Activated T-helper 17 cell treated with anti-CD3 and anti-CD28 coated beads, Interleukin-2, amount 50 U/mL, for 72 hours (primary cell): ENCODE measurements at places on chromosomes 11 and 22.
A peak's percentile ranks its signal among the peaks of the same experiment; 100 is the strongest.

- no peak for ATAC-seq
Observed at GRCh38 chr11:85826116-85826855, 15.3 kb upstream of the SYTL2 start.

DNA sequence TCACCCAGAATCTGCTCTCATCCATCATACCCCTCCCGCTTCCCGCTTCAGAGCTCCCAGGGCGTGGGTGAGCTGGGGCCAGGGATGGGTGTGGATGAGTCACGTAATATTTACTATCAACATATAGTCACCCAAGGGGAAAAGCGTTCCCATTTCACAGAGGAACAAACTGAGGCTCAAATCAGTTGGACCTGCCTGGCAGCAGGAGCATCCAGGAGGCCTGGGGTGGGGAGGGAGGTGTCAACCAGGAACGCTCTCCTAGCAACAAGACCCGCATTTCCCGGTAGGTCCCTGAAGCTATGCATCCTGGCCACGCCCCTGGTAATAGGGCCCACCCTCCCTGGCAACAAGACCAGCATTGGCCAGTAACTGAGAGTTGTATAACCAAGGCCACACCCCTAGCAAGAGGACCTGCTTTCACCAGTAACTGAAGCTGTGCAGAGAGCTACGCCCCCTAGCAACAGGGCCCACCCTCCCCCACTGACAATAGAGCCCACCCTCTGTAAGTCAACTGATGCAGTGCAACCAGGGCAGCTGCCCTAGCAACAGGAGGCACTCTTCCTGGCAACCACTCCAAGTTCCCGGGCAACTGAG is 32.7 kb upstream of the TXNRD2 start:
- ATAC-seq, result no peak

DNA sequence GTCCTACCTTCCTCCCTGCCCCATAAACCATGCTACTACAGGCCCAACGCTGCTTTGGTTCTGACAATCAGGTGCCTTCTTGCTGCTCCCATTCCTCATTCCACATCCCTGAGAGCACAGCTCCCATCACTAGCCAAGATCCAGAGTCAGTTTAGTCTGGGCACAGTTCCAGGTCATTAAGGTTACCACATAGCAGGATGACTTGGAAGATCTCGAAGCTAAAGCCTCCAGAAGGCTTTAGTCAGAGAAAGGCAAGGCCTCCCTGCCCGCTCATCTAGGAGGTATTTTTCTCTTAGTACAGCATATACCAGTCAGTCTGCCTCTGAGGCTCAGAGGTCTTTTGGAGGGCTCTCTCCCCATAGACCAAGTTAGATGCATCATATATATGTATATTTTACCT is 30.3 kb downstream of the TRIM66 start:
- ATAC-seq, result no peak

DNA sequence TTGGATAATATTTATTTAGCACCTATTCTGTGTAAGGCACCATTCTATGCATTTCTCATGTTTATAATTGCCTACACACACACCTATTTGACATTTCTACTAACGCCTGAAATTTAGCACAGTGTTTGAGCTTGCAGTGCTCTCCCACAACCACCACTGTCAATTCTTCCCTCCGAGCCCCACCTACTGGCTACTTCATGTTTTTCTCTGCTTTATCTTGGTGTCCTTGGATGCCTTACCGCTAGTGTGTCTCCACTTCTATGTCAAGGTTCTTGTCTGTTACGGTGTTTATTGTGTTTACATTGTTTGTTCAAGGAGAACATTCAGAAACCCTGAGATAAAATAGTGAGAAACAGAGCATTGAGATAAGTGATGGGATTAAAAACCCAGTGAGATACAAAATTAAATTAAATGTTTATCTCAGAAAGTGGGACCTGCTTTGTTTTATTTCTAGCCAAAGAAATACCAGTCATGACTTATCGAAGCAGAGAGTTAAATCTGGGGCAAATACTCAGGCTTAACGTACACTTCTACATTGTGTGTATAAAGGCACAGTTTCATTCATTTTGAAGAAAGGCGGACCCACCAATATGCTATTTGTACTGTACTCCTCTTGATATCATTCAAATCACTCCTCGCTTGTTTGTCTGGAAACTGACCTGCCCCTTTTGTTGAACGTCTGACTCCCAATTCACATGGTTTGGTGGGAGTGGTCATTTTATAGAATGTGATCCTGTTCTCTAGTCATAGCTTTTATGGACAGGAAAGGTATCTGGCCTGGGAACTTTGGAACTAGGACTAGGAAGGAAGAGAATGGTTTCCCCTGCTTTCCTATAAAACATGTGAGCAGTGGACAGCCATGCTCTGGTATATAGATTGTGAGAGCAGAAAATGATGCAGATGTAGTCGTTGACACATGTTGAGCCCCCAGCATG is 39.2 kb upstream of the SLC36A4 start:
- peak; percentile 41 for ATAC-seq

DNA sequence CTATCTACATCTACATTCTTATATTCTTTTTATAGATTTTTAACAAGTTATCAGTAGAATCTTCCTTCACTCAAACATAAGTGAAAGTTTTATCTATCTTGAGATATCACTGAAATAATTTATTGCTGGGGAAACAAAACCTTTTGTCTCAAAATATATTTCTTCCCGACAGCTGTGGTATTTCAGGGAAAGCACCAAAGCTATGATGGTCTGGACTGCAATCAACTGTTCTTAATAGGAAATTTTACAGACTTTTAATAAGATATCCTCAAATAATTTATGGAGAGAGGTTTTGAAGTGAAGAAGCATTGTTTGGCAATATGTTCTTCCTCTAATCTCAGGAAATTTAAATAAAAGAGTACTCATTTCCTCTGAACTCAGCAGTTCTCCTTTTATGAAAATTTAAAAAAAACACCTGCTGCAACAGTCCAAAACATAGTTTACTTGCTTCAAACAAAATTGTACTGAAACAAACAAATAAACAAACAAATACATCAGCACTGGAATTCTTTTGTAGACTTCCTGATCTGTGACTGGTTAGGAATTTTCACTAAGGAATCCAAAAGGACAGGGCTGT is 33.9 kb upstream of the EIF3M start:
- ATAC-seq, result no peak

- ATAC-seq, result no peak
Observed at GRCh38 chr11:41458154-41458553, 1.3 kb downstream of the LRRC4C start.
